Kidney epithelial cell (primary cell): ENCODE measurements at places on chromosomes 3 and 15.
A peak's percentile ranks its signal among the peaks of the same experiment; 100 is the strongest.

DNA sequence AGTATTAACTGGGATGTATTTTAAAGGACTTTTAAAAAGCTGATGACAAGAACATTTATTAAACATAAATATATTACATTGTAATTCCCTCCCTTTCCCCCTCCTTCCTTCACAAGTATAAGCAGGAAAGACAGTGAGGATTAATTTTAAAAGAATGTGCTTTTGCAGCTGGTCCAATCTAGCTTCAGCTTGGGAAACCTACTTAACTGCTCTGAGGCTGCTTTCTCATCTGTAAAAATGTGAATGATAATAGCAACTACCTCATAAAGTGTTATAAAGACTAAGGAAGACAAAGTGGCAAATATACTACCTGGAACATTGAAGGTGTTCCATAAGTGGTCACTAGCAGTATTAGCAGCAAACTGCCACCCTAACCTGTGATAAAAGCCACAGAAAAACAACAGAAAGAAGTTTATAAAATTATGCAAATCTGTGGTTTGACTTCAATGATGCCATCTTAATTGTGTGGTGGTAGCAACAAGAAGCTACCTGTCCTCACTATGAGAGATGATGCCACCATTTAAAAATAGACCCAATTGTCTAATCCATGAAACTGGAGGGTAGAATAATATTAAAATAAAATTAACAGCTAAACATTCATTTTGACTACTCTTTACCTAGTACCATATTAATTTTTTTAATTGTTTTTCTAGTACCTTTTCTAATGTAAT, 20.0 kb downstream of the DHX36 start:
- no peak for DNase-seq

DNA sequence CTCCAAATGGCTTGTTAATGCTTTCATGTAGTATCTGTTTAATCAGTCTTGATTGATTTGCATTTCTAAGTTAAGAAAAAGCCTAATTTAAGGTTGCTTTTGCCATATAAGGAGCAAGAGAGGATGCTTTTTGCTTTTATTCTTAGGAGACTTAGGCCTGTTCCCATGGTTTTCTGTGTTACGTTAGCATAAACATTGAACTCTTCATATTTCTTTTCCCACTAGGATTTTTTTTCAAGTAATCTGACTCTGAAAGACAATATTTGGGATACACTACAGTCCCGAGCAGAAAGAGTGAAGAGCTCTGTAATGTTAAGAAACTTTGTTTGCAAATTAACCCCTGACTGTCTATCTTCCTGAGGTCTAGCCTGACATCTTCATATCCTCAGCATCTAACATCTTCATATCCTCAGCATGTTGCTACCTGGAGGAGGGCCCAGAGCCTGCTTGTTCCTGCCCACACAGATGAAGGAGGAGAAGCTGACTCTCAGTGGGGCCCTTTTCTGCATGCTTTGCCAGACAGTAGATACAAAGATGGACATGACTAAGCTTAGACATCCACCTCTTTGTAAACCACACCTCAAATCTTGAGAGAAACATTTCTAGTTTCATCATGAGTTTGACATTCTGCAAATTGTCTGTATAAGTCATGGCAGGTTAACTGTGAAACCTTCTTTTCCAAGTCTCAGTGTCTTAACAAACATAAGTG, 86.2 kb upstream of the COL6A5 start:
- DNase-seq, result no peak

GRCh38 chr3:81752604-81753003, 8.8 kb downstream of the GBE1 start:
- DNase-seq, result no peak

DNA sequence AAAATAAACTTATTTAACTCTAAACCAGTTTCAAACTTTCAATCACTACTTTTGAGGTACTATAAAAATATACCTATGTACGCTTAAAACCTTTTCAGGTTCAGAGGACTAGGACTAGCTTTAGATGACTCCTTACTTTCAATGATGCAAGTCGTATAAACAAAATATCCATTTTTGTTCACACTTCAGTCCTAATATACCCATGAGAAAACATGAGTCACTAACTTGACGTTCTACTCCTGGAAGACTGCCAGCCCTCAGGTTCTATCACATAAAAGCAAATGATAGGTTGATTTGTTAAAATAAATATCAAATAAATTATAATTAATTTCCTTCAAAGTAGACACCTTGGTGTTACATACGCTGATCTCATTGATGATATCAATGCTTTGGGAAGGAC, 10.6 kb upstream of the P3H2 start:
- no peak for DNase-seq

GRCh38 chr3:73540969-73541740, 83.6 kb downstream of the PDZRN3 start:
- no peak for DNase-seq

DNA sequence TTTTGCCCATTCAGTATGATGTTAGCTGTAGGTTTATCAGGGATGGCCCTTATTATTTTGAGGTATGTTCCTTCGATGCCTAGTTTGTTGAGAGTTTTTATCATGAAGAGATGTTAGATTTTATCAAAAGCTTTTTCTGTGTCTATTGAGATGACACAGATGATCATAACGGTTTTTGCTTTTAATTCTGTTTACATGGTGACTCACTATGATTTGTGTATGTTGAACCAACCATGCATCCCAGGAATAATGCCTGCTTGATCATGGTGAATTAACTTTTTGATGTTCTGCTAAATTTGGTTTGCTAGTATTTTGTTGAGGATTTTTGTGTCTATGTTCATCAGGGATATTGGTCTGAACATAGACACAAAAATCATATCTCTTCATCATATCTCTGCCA, 8.3 kb downstream of the GPR156 start:
- DNase-seq, result no peak

GRCh38 chr15:69597061-69597592, 144.5 kb downstream of the RPLP1 start:
- DNase-seq, result no peak

DNA sequence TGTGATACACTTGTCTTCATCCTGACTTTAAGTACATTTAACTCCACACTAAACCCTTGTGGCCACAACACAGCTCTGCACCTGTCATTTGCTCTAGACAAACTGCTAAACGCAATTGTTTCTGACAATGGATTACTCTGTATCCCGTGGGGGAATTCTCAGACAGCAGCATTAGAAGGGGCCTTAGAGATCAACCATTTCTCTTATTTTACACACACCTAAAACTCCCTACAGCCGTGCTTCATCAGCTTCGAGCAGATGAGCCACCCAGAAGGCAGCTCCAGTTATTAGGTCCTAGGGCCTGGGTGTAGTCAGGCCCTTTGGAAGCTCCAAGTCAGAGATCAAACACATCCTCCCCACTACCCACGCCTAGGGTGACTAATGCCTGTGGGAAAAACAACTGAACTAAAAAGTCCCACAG, 1.3 kb upstream of the IL12A start:
- peak; percentile 48 for DNase-seq

DNA sequence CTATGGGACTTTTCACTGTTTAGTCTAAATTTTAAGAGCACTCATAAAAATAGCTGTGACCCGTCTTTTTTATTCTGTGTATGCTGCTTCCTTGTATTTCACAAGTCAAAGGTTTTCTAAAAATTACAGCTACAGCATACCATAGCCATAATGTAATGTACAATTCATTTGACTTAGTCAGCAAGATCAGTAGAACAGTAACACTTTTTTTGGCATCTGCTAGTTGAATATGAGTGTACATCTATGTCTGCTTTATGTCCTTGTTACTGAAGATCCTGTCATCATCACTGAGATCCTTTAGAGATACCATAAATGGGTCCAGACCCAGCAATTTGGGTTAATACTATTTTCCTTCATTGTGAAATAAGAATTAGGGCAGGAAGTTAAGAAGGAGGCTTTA, 42.2 kb downstream of the CMSS1 start:
- peak; percentile 90 for DNase-seq

DNA sequence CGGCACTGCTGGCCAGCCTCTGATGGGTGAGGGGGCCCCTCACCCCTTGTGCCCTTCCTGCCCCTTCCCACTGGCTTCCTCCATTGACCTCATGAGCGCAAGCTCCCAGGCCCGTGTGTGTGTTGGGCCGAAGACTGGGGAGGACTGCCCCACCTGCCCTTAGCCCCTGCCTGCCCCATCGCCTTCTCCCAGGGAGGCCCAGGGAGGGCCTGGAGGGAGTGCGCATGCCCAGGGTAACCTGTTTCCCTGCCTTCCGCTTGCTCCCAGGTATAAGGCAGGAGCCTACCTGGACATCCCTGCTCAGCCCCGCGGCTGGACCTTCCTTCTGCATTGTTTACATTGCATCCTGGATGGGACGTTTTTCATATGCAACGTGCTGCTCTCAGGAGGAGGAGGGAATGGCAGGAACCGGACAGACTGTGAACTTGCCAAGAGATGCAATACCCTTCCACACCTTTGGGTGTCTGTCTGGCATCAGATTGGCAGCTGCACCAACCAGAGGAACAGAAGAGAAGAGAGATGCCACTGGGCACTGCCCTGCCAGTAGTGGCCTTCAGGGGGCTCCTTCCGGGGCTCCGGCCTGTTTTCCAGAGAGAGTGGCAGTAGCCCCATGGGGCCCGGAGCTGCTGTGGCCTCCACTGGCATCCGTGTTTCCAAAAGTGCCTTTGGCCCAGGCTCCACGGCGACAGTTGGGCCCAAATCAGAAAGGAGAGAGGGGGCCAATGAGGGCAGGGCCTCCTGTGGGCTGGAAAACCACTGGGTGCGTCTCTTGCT, 8.8 kb downstream of the DLL4 start:
- DNase-seq, result no peak

- DNase-seq, result no peak
Observed at GRCh38 chr15:76178296-76179000, 118.7 kb downstream of the TMEM266 start.

- no peak for DNase-seq
Observed at GRCh38 chr3:114504941-114505628, 211.3 kb downstream of the TIGIT start.
